Activated CD4-positive, alpha-beta T cell treated with anti-CD3 and anti-CD28 coated beads, Interleukin-2, amount 50 U/mL, for 24 hours (primary cell): ENCODE measurements at places on chromosomes 7 and 10.

GRCh38 chr10:120646738-120647456 lies 189.9 kb downstream of the PLPP4 start:
- no peak for DNase-seq

DNA sequence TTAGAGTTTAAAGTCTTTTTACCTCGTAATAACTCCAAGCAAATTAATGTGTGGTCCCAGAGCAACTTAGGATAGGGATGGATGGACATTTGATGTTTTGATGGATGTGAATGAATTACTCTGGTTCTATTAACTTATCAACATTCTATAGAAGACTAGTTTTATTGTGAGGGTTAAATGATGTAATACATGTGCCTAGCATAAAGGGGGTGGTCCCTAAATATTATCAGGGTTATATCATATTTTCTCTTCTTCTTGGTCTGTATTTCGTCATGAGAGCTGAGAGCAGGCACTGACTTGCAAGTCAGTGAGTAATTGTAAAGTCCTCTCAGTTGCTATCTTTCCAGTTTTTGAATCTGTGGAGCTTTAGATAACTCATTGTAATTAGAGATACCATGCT lies 219.3 kb downstream of the GATA3 start:
- DNase-seq = no peak

DNA sequence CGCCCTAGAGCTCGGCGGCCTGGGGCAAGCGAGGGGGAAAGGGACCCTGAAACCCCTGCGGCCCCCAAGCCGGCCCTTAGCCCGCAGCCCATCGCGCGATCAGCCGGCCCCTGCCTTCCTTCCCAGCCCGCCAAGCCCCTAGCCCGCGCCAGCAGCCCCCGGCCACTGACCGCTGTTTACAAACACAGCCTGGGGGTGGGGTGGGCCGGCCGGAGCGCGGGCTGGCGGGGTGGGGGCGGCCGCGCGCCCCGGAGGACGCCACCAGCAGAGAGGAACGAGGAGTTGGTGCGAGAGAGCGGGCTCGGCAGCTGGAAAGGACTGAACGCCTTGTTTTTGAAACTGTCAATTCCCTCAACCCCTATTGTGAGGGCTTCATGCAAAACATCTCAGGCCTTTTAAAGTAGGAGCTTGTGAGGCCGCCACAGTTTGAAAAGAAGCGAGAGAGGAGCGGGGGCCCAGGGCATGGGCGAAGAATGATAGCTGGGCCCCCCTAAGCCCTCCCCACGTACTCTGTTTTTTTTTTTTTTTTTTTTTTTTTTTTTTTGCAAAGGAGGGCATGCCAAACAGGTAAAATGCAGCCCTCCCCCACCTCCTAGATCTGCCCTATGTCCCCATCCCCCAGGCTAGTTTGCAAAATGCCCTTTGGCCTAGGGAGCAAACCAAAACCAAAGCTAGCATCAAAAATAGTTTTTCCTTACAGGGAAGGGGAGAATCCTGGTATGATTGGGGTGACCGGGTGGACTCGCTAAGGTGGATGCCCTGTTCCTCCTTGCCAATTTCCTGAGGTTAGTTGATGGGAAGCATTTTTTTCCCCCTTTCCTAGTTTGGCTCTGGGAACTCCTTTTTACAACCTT lies 15.0 kb downstream of the SKIDA1 start:
- no peak for DNase-seq

DNA sequence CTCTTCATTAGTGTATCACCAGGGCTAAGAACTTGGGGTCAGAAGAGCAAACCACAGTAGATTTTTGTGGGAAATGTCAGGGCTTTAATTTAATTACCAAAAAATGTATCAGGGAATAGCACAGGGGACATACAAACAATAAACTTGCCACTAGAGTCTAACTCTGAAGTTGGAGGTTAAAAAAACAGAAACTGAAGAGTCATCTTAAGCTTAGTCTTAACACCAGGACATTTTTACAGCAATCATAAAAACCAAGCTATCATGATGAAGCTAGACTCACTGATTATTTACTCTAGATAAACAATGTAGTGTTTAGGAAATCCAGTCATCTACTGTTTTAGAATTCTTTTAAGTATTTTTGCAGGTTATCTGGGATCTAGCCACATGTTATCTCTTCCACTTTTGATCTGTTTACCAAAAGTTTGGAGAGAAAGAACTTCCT lies 48.4 kb upstream of the GLI3 start:
- no peak for DNase-seq

DNA sequence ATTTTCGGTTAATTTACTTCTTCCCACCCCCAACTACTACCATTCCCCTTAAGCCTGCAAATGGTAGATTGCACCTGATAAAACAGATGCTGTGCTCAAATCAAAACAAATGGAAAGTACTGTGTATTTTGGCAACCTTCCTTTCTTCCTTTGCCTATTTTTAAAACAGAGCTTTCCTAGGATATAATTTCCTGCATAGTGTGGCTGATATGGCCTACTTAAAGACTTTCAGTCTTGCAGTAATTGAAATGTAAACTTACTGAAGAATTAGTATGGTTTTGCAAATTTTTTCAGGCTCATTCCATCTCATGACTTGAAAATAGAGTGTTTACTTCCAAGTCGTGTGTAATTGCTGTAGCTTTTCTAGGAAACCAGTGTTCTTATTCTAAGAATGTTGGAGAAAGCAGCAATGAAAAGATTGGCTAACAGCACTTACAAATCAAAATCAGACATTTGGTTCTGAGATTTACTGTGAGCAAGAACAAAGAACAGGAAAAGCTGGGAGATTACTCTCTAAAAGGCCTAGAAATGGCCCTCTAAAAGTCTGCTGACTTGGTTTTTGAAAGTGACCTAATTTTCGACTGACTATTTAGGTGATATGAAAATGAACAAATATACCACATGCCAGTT lies 52.0 kb downstream of the REEP3 start:
- no peak for DNase-seq

- DNase-seq = no peak
Observed at GRCh38 chr10:87799860-87800259, 18.2 kb downstream of the ATAD1 start.
